Kasumi-1 (cell line): ENCODE measurements at places on chromosomes 3 and 15.

GRCh38 chr3:30754426-30754825 is 140.0 kb downstream of the GADL1 start:
- DNase-seq, result no peak

GRCh38 chr3:39529577-39529976 is 62.1 kb downstream of the MOBP start:
- DNase-seq, result no peak

DNA sequence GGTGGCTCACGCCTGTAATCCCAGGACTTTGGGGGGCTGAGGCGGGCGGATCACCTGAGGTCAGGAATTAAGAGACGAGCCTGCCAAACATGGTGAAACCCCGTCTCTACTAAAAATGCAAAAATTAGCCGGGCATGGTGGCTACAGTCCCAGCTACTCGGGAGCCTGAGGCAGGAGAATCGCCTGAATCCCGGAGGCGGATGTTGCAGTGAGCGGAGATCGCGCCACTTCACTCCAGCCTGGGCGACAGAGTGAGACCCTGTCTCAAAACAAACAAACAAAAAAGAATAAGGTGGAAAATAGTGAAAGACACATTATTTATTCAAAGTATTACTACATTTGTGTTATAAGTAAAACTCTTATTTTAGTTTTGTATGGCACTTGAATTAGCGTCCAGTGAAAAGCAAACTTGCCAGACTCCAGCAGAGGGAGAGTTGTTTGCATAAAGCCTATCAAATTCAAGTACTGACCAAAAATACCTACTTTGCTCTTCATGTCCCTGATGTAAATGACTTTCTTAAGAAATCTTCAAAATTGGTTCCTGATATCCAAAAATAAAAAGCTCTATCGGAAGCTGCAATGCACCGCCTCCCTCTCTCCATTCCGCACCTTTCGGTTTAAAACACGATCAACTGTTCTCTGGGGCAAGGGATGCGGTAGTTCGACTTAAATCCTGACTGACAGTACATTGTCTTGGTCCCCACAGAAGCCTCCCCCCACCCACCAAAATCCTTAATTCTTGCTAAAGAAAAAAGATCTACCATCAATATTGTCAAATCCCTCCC is 1.2 kb downstream of the TRPM7 start:
- DNase-seq, result no peak

GRCh38 chr15:97081666-97082226 is 751.2 kb downstream of the NR2F2 start:
- DNase-seq, result no peak

GRCh38 chr3:189529889-189530471 is 101.2 kb upstream of the TP63 start:
- no peak for DNase-seq

DNA sequence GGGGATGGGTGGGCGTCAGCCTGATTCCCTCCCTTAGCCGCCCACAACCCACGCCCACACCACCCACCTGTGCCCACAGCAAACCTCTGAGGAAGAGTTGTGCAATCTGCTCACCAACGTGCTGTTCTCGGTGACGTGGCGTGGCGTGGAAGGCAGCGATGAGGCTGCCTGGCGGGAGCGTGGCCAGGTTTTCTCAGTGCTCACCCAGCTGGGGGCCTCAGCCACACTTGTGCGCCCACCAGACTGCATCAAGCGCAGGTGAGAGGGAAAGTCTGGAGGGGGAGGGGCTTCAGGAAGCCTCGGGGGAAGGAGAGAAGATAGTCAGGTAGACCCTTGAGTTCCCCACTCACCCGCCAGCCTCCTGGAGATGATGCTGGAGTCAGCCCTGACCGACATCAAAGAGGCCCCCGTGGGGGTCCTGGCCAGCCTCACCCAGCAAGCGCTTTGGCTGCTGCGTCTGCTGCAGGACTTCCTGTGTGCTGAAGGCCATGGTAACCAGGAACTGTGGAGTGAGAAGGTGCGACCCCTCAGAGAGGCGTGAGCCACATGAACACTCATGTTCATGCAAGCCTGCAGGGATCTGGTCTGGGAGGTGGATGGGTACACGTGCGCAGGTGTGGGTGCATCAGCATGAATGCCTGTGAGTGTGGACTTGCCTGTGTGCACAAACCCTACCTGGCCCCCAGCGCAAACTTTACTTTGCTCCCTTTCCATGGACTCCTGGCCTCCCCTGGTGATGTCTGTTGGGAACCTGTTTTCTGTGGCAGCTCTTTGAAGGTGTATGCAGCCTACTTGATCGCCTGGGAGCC is 21.7 kb downstream of the NBEAL2 start:
- no peak for DNase-seq

DNA sequence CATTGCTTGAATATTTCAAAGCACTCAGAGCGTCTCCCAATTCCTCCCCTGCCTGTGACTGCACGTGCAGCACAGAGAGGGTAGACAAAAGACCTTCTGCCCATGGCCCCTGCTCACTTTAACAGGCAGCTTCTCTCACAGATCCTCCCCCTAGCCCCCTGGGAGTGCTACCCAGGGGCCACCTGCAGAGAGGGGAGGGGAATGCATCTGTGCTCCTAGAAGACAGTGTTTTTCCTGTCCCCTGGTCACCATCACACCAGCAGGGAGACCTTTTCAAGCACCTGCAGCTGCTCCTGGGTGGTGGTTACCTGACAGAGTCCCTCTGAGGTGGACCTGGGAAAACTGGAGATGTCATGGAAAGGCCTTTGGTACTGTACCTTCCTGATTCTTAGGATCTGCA is 56.7 kb upstream of the PRR23C start:
- DNase-seq, result no peak

GRCh38 chr15:66221126-66221525 is 32.4 kb downstream of the MEGF11 start:
- DNase-seq, result no peak

- no peak for DNase-seq
Measured at GRCh38 chr3:73774645-73775044, 149.9 kb upstream of the PDZRN3 start.

DNA sequence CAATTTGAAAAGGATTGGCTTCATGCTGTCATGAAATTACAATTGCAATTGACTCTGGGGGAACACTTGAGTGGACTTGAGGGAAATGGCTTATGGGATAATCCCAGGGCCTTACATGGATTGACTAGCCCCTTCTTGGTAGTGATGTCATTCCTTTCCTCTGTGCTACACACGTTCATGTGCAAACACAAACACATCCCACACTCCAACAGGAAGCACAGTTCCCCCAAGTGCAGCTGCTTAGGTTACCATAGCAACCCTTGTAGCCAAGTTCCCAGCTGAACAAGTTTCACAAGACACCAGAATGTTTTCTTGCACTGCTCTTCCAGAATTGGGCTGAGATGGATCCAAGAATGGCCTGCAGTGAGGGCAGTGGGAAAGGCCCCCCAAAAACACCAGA is 217.0 kb downstream of the ZNF621 start:
- DNase-seq, result peak; percentile 76

GRCh38 chr15:39833515-39833981 is 50.9 kb upstream of the FSIP1 start:
- no peak for DNase-seq

DNA sequence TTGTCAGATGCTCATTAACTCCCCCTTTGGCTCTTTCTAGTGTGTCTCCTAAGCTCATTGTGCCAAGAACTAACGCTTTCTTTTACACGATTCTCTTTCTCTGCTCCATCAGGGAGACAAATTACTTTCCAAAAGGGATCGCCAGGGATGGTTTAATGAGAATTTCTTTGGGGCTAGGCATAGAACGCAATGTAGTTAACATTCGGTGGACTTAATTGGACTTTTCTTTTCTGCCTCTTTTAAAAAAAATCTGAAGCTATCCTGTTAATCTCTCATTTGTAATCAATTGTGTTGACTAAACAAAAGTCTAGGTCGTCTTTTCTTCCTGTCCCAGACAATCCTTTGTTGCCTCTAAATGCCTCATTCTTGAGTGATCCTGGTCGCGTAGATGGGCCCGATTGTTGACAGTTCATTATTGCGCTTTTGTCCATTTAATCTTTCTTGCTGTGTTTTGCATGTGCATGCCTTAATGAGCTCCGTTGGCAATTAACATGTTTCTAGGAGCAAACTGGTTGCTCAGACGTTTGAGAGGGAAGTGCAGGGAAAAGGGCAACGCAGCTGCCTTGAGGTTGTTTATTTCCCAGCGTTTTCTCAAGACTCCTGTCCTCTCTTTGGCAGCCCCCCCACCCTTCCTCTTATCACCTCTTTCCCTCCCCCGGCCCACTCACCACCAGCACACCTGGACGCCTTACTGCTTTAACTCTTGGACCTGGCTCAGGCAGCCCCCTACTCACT is 7.8 kb downstream of the FEZF2 start:
- no peak for DNase-seq

GRCh38 chr3:156497326-156497725 is 57.6 kb downstream of the SSR3 start:
- no peak for DNase-seq

DNA sequence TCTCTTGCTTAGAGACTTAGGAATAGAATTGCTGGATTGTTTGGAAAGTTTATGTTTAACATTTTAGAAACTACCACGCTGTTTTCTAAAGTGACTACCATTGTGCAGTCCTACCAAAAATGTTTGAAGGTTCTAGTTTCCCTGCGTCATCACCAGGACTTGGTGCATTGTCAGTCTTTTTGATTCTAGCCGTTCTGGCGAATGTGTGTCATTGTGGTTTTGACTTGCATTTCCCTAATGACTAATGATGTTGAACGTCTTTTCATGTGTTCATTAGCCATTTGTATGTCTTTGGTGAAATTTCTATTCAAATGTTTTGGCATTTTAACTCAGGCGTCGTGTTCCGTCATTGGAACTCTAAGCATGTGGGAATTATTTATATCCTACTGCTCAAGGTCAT is 58.0 kb downstream of the CHD2 start:
- DNase-seq, result no peak

DNA sequence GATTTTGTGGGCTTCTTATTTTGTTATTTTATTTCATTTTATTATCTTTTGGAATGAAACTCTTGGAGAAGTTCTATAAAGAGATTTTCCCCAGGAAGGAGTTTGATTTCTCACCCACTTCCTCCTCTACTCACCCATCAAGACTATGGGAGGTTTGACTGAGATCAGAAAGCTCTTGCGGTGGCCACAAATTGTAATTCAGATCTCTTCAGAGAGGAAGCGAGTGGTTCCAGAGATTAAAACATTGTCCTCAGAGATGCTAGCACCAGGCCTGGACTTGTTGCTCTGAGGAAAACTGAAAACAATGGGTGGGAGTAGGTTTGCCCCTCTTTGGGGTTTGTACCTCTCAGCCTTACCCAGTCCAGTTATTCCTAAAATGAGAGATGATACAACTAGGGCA is 8.1 kb upstream of the MUC13 start:
- no peak for DNase-seq

DNA sequence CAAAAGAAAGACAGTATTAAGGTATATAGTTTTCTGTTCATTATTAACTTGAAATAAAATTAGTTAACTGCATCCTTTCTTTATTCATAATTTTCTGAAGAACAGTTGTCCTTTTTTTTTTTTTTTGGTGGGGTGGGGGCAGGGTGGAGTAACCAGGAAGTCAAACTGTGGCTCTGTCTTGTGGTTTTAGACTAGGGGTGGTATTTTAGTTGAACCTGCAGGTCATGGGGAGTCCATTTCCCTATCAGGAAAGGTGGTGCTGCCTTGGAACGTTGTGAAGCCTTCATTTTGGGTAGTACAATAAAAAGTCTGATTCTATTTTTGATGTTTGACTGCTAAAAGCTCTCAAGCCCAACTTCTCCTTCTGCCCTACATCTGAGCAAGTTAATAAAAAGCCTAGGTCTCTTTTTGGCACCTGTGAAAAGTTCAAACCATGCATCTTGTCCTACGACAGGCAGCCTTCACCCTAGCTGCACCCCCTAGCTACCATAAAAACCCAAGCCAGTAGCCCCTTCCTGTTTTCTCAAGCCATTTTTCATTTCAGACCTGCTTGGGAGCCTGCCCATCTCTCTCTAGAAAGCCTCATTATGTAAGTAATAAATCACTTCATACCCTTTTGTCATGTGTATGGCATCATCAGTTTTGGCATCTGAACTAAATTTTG is 31.2 kb upstream of the RIOX2 start:
- peak; percentile 16 for DNase-seq

DNA sequence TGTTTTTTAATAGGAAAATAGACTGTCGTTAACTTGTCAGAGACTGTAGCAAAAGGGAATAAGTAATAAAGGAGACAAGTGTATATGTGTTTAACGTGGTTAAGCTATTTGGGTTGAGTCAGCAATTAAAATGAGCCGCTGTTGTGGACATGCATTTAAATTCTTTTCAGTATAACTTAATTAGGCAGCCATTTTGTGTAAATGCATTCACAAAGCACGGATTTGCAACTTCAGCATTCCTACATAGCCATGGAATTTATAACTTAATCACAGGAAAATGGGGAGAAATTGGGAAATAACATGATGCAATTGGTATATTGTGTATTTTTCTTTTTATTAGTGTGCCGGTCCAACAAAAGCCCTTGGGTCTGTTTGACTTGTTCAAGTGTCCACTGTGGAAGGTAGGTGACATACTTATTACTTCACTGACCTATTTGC is 27.9 kb downstream of the USP3 start:
- no peak for DNase-seq

GRCh38 chr3:32147933-32148332 is 41.5 kb downstream of the GPD1L start:
- no peak for DNase-seq

DNA sequence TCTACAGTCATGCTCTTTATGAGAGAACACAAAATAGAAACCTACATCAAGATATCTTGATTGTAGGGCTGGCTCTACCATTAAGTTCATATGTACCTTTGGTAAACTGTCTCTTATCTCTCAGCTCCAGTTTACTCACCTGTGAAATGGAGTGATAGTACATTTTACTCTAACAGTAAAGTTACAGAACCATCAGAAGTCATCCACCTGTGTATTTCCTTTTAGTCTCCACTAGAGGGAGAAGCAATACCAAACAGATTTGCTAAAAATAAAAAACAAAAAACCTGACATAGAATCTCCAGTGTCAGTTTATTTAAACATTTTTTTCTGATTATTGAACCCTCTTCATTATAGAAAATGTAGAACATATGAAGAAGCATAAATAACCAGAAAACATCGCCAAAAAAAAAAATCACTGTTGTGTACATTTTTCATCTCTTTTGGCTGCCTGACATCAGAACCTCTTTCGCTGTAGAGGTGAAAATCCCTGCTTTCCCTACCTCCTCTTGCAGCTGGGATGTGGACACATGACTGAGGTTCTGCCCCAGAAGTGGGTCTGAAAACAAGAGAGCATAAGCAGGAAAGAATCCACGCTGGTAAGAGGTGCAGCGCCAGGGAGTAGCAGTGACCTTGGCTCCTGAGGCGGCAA is 48.7 kb upstream of the WDR72 start:
- DNase-seq, result peak; percentile 42

DNA sequence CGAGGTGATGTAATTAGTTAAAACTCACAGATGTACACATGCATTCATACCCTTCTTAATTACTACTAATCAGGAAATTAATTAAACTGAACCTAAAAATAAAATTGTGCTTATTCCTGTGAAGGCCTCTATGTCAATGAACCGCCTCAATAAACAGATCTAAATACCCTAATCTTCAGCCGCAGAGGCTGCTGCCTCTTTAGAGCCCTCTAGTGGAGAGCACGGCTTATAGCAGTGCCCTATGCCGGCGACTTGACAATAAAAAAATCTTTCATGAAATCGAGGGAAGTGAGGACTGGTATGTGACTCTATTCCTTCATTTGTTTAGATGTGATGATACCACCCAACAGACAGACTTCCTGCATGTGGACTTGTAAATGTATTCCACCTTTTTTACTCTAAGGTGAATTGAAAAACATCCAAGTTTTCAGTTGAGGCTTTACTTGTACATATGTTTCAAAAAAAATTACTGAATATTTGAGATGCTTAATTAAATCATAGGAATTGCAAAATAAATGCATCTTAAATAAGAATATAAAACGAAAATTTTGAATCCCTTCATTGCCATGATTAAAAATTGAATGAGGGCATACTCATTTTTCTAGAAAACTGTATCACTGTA is 8.3 kb upstream of the EPHA3 start:
- DNase-seq, result peak; percentile 72
